Mesothelial cell of epicardium (in vitro differentiated cells): ENCODE measurements at places on chromosomes 3 and 15. TPM values are rescaled to one million over a fixed set of nuclear protein-coding genes. Genes with fewer than 3 reads are reported as not detected.

GRCh38 chr3:7977245-7978086 lies 524.2 kb upstream of the LMCD1 start:
- H3K4me1 ChIP-seq = no peaks in the 10 kb centered on the region
- H3K4me3 ChIP-seq = no peak overlapping the region
- H3K27ac ChIP-seq = no peak overlapping the region
- H3K27me3 ChIP-seq = no peaks in the 10 kb centered on the region
- no peaks in the 10 kb centered on the region for H3K36me3 ChIP-seq
- DNase-seq = no peak

Gene RTP3
- not detected in 3 replicates for total RNA-seq

- DNase-seq = no peak
- peaks cover 6% of the 10 kb centered on the region for H3K4me1 ChIP-seq
- H3K27ac ChIP-seq = no peak overlapping the region
- peaks cover 53% of the 10 kb centered on the region for H3K36me3 ChIP-seq
Observed at GRCh38 chr15:42264795-42265194, 8.2 kb upstream of the GANC start.

DNA sequence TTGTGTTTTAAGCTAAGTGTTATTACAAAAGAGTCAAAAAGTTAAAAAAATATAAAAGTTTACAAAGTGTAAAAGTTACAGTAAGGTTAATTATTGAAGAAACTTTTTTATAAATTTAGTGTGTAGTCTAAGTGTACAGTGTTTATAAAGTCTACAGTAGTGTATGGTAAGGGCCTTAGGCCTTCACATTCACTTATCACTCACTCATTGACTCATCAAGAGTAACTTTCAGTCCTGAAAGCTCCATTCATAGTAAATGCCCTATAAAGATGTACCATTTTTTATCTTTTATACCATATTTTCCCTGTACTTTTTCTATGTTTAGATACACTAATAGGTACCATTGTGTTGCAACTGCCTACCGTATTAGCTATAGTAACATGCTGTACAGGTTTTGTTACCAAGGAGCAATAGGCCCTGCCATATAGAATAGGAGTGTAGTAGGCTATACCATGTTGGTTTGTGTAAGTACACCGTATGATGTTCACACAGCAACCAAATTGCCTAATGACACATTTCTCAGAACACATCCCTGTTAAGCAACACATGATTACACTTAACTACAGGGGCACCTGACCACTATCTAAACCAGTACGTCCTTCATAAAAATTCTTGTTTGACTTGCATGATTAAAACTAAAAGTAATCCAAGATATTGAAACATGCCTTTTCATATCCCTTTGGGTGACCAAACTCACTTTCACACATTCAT lies 17.2 kb downstream of the RAD18 start:
- no peaks in the 10 kb centered on the region for H3K27me3 ChIP-seq
- H3K27ac ChIP-seq = no peak overlapping the region
- no peak overlapping the region for H3K4me3 ChIP-seq
- peaks cover 42% of the 10 kb centered on the region for H3K36me3 ChIP-seq
- H3K4me1 ChIP-seq = peaks cover 26% of the 10 kb centered on the region
- no peak for DNase-seq

GRCh38 chr3:178003756-178004155 lies 532.5 kb upstream of the KCNMB2 start:
- no peaks in the 10 kb centered on the region for H3K27me3 ChIP-seq
- no peak overlapping the region for H3K27ac ChIP-seq
- no peak overlapping the region for H3K4me3 ChIP-seq
- H3K36me3 ChIP-seq = peaks cover 4% of the 10 kb centered on the region
- DNase-seq = no peak

Gene BLM
- total RNA-seq = 11.2 to 13.4 TPM (median 12.9 TPM) in 3 replicates

GRCh38 chr3:70738291-70738681 lies 425.8 kb upstream of the MDFIC2 start:
- no peak overlapping the region for H3K4me3 ChIP-seq
- H3K36me3 ChIP-seq = no peaks in the 10 kb centered on the region
- no peak overlapping the region for H3K27ac ChIP-seq
- peaks cover 10% of the 10 kb centered on the region for H3K4me1 ChIP-seq

Gene EHHADH
- total RNA-seq = 5.0 to 7.8 TPM (median 5.9 TPM) in 3 replicates

Gene REC114
- not detected in 3 replicates for total RNA-seq

DNA sequence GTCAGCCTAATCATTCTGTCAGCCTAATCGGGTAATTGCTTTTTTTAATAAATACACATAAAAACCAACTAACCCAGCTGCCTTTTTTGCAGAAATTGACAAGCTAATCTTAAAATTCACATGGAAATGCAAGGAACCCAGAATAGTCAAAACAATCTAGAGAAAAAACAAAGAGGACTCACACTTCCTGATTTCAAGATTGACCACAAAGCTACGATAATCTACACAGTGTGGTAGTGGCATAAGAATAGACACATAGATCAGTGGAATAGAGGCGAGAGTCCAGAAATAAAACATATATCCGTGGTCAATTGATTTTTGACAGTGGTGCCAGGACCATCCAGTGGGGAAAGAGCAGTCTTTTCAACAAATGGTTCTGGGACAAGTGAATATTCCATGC lies 2.4 kb upstream of the C3orf20 start:
- no peak overlapping the region for H3K4me3 ChIP-seq
- no peak overlapping the region for H3K27ac ChIP-seq
- H3K4me1 ChIP-seq = peaks cover 2% of the 10 kb centered on the region
- H3K36me3 ChIP-seq = peaks cover 23% of the 10 kb centered on the region
- no peak for DNase-seq

GRCh38 chr3:119794971-119795612 lies 13.2 kb downstream of the NR1I2 start:
- H3K27ac ChIP-seq = no peak overlapping the region
- peaks cover 2% of the 10 kb centered on the region for H3K27me3 ChIP-seq
- no peak for DNase-seq

Gene GOLGA8M
- total RNA-seq = 3.0 to 3.9 TPM (median 3.6 TPM) in 3 replicates

Gene NOX5
- total RNA-seq = 0.07 to 0.20 TPM (median 0.14 TPM) in 3 replicates

Gene THSD4
- total RNA-seq = 82.0 to 93.9 TPM (median 83.4 TPM) in 3 replicates

- H3K4me1 ChIP-seq = peaks cover 1% of the 10 kb centered on the region
- no peak overlapping the region for H3K27ac ChIP-seq
- no peak for DNase-seq
- H3K36me3 ChIP-seq = peaks cover 16% of the 10 kb centered on the region
Observed at GRCh38 chr3:97076673-97077072, 262.3 kb downstream of the EPHA6 start.
